ENCODE measurements at places on chromosomes 7 and 10.

DNA sequence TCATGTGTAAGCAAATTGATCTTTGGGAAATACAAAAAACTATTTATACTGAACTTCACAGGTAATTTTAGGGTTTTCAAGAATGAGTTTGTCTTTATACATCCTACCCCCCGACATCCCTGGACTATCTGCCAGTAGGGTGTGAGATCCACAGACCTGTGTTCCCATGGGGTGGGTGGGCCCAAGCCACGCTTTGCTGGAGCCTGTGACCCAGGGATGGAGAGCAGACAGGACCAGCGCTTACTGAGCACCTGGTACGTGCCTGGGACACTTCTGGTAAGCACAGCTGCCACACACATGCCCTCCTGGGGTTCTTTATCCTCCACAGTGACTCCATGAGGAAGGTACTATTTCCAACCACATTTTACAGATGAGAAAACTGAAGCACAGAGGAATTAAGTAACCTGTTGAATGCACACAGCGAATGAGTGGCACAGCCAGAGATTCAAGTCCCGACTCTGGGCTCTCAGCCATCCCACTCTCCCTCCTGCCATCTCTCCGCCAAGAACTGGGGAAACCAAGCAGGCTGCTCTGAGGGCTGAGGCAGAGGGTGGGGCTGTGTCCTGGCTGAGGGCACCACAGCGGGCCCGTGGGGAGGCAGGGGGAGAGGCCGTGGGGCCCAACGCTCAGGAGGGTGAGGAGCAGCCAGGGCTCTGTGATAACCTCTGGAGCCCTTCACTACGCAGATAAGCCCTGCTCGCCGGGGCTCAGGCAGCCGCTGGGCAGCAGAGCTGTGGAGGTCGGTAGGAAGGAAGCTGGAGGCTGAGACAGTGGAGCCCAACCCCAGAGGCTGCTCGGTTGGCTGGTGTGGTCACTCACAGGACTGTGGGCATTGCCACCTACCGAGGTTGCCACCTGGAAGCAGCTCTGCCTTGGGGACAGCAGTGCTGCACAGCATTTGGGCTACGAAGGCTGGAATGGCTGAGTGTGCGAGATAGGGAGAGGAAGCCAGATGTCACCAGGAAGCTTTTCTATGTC, 124.2 kb downstream of the ARHGAP22 start:
- DNase-seq: no peak

- DNase-seq: no peak
These were observed 31.2 kb downstream of the CFAP46 start for GRCh38 chr10:132910901-132911785.

DNA sequence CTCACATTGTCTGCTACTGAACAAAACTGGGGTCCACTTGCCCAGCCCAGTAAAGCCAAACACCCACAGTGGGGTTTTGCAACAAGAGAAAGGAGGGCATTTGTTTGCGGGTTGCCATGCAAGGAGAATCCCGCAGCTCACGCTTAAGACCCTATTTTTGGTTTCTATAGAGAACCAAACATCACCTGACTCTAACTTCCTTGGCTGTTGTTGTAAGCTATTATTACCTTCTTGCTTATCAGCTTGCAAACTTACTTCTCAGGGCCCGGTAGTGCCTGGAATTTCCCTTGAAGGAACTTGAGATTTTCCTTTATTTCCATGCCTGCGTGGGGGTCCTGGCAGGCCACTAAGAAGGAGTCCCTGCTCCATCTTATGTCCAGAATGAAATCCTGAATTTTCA, 20.7 kb downstream of the IFIT3 start:
- no peak for DNase-seq

DNA sequence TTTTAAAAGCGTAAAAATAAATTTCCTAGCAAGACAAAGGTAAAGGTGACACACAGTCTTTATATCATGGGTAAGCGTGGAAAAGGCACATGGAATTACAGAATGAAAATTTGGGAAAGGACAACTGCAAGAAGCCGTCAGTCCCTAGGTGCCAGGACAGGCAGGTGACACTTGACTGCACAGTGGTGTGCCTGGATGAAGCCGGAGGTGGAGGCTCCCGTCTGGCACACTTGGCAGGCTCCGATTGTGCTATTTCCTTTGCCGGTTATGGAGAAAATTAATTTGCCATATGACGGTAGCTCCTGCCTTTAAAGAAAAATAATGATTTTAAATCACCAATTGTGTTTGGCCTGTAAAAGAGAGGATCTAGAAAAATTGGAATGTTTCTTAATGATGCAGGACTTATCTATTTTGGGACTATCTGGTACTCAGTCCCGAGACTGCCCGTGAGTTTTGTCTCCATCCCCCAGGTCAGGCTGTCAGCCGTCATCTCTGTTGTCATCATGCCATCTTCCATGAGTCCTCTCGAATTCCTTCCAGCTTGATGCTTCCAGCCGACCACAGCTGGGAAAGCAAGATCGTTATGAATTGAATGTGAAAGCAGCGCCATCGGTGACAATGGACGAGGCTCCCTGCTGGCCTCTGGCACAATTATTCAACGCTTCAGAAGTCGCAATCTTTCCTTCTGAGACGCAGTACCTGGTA, 56.2 kb upstream of the MGMT start:
- DNase-seq: no peak

GRCh38 chr7:88432301-88432700, 125.6 kb upstream of the STEAP4 start:
- no peak for DNase-seq

DNA sequence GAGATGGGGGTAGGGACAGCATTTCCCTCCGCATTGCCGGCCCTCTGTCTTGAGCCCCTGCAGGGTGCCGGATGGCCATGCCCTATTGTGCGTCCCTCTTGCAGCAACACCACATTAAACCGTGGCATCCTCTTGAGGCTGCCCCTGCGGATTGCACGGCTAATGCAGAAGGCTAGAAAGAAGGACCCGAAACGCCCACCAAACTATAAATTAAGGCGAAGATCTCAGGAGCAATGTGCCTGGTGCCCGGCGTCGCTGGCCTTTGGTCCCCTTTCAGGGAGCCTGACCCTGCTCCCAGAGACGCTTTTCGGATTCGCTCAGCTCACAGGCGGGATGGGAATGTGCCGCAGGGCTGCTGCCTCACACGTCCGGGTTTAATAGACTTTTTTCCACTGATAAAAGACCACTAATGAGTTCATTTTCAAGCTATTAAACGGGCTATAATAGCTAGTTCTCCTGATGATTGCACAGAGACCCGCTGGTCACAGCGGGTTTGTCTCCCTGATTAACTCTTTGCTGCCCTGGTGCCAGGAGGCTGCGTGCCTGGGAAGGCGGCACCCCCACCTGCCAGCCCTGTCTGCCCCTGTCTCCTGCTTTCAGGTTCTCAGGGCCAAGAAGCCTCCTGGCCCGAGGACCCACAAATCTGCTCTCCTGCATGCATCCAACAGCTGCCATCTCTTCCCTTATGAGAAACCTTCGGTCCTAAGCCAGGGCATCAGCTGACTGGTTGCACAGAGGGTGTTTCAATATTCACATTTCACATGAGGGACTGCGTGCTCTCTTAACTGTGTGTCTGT, 128.3 kb downstream of the ADARB2 start:
- no peak for DNase-seq

Data from activated CD4-positive, alpha-beta T cell treated with anti-CD3 and anti-CD28 coated beads for 36 hours (primary cell).